ENCODE measurements at places on chromosomes 7 and 10.
A peak's percentile ranks its signal among the peaks of the same experiment; 100 is the strongest.

DNA sequence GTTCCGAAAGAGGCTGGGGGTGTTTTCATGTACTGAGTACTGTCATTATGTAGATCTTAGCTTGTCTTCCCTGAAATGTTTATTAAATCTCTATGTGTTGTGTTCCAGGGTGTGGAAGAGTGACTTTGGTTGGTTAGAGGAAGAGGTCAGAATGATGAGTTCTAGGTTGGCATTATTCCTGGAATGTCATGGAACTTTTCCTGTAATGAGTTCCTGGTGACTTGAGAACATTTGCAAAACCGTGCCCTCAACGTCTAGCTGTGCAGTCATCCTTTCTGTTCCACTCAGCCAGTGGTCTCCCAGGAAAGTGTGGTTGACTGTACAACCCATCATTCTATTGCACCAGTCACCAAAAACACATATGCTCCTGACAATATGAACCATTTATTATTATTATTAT is 129.6 kb downstream of the BICC1 start:
- no peak for DNase-seq

DNA sequence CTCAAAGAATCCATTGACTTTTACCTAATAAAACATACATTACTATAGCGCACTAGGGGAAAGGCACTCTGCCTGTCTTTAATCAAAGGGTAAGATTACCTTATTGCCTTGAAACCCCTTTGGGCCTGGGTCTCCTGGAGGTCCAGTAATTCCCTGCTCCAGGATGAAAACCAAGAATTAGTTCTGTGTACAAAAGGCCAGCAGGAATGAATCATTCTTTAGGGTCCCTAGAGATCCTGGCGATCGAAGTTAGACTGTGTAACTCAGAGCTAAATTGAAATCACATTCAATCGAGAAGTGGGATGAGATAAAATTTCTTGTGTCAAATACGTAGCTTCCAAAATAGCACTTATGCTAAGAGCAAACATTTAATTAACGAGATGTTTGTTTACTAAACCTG is 29.8 kb downstream of the COL28A1 start:
- no peak for DNase-seq

DNA sequence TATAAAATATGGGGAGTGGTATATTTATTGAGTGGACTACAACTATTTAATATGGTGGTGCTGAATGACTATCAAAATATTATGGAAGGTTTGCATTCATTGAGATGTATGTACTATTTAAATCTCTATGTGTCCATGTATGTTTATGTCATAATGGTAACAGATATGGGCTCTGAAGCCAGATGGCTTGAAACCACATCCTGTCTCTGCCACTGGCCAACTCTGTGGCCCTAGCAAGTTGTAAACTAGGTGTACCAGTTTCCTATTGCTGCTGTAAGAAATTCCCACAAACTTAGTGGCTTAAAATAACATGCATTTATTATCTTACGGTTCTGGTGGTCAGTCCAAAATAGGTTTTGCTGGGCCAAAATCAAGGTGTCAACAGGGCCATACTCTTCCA is 198.1 kb upstream of the NFE2L3 start:
- DNase-seq: no peak

DNA sequence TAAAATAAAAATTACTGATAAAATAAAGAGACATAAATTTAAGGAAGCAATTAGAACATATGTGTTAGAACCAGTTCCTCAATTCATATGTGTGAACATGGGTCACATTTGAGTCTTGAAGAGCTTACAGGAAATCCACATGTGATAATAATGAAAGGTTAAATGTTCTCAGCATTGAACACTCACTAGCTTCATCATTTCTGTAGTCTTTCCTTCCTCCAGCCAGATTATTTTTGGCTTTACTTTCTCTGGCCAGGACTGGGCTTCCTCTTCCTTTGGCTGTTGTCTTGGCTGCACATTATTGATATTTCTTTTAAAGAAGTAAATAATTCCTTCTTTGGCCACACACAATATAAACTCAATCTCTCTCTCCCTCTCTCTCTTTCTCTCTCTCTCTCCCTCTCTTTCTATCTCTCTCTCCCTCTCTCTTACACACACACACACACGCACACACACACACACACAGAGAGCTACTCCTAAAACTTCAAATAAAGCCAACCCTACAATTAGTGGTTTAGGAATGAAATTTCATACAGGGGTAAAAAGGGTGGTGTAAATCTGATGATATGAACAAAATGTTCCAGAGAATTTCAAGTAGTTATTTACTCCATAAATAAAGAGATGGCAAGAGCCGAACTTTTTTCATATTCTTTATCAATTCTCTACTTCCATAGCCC is 171.2 kb downstream of the REEP3 start:
- no peak for DNase-seq

DNA sequence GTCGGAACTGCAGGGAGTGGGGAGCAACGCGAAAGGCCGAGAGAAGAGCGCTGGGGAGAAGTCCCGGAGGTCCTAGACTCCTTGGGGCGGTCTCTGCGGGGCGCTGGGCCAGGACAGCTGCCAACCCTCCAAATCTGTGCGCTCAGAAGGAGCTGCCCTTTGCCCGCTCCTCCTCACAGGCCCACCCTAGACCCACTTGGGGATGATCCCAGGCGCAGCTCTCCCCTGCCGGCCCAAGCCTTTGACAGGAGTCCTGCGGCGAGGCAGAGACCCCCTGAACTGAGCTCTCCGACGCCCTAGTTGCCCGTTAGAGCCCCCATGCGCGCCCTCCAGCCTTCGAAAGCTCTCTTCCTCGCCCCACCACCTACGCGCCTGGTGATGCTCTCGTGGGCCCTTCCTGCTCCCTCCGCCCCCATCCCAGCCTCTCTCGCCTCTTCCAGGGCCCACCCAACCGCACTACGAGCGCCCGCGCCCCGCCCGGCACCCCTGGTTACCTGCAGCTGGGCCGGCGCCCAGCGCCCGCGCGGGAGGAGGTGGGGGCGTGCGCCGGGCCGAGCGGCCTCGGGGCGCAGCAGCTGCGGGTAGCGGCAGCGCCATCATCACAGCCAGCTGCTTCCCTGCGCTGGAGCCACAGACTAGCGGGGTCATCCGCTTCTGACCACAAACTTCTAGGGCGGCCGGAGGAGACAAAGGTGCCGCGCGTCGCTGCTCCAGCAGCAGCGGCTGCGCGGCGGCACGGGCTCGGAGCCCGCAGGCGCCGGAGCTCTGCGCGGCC is 353.4 kb downstream of the DNAJB6 start:
- DNase-seq: no peak

DNA sequence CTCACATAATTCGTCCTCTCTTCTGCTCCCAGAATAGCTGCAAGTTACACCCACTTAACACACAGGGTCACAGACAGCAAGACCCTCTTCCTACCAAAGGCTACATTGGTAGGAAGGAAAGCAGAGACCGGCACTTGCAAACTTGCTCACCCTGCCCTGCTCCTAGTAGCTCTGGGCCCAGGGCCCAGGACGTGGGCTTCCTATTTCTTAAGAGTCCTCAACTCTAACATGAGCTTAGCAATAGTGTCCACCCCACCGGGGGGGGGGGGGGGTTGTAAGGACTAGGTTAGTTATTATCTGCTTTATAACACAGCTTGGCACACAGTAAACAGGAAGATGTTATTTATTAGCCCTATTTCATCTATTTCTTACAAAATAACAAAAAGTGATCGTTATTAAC is 106.6 kb downstream of the GRB10 start:
- no peak for DNase-seq

DNA sequence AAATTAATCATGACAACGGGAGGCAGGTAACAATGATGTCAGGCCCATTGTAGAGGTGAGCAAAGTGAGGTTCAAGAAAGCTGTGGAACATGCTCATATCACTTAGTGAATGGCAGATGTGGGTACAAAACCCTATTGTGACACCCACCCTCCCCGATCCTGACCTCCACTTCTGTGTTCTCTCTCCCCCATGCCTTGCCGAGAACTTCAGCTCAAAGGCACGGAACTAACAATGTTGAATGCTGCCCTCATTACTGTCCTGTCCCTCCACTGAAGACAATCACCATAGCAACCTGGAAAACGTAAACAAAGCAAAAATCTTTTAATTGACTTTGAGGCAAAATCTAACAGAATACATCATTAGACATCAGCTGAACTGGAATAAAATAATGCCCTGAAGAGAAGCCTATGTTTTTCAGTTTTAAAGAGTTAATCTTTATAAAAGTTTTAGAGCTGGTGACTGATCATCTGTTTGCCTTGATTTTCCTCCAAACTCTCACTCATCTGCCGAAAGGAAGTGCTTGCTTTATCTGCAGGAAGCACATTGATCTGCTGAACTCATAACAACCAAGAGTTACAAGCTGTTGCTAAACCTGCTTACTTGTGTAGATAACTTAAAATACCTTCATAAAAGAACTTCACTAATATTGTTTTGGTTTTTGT is 133.6 kb downstream of the CUBN start:
- DNase-seq: no peak

GRCh38 chr10:73589563-73590126 is 1.5 kb downstream of the USP54 start:
- no peak for DNase-seq

DNA sequence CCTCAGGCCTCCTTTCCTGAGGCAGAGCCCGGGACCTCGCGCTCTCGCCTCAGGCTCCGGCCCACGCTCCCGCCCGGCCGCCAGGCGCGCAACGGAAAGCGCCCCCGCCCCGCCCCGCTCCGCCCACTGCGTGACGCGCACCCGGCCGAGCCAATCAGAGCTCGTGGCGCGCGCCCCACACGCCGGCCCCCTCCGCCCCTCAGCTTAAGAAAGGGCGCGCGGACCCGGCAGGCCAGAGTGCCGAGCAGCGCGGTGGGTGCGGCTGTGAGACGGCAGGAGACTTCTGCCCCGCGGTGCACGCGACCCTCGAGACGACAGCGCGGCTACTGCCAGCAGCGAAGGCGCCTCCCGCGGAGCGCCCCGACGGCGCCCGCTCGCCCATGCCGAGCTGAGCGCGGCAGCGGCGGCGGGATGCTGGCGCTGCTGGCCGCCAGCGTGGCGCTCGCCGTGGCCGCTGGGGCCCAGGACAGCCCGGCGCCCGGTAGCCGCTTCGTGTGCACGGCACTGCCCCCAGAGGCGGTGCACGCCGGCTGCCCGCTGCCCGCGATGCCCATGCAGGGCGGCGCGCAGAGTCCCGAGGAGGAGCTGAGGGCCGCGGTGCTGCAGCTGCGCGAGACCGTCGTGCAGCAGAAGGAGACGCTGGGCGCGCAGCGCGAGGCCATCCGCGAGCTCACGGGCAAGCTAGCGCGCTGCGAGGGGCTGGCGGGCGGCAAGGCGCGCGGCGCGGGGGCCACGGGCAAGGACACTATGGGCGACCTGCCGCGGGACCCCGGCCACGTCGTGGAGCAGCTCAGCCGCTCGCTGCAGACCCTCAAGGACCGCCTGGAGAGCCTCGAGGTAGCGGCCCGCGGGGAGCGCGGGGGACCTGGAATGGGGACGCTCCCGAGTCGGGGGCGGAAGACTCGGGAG is at the start of gene NPTX2:
TSS of gene NPTX2 (plus strand) at position 235 of the 909 bp plus-strand sequence. CDS start at position 412, 177 bp downstream.
- no peak for DNase-seq

GRCh38 chr7:113367041-113367586 is 248.8 kb upstream of the SMIM30 start:
- DNase-seq: no peak

GRCh38 chr10:102322914-102323313 is 72.6 kb upstream of the NFKB2 start:
- DNase-seq: no peak

GRCh38 chr7:52708846-52709245 is 326.6 kb upstream of the POM121L12 start:
- DNase-seq: no peak

- DNase-seq: no peak
These were observed 25.5 kb downstream of the DPCD start for GRCh38 chr10:101613646-101614045.

GRCh38 chr10:123517901-123518300 is 148.3 kb upstream of the GPR26 start:
- no peak for DNase-seq

GRCh38 chr10:120212275-120212674 is 244.8 kb upstream of the PLPP4 start:
- DNase-seq: no peak

GRCh38 chr10:50832171-50832751 is 53.2 kb downstream of the A1CF start:
- no peak for DNase-seq

GRCh38 chr7:8125680-8126444 is 136.1 kb downstream of the ICA1 start:
- DNase-seq: peak; percentile 53

GRCh38 chr7:36677769-36678437 is 46.4 kb downstream of the AOAH start:
- DNase-seq: peak; percentile 14

Data from GM13977 (cell line).